Left ventricle myocardium inferior (tissue), 1 donor: ENCODE measurements at places on chromosomes 4 and X. TPM values are rescaled to one million over a fixed set of nuclear protein-coding genes. Genes with fewer than 3 reads are reported as not detected.

- no peak overlapping the region for H3K4me3 ChIP-seq
- peaks cover 6% of the 10 kb centered on the region for H3K4me1 ChIP-seq
- H3K27ac ChIP-seq, result no peak overlapping the region
- DNase-seq, result no peak
- no peaks in the 10 kb centered on the region for H3K27me3 ChIP-seq
Observed at GRCh38 chrX:49282647-49283011, 13.0 kb downstream of the PPP1R3F start.

DNA sequence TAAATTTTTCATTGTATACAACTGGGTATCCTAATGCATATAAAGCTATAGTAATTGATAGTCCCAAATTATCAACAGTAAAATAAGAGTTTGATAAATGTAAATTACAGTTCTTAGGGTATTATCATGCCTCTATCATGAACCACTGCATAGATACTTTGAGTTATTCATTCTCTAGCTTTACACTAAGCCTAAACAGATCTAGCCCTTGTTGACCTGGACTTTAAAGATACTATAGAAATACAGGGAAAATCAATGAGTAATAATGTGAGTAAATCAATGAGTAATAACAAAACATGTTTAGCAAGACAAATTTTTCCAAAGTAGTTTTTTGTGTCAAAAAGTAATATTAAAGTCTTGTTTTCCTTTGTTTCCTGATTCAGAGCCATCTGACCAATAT lies 228.4 kb downstream of the SCFD2 start:
- H3K27ac ChIP-seq, result no peak overlapping the region
- no peak for DNase-seq
- no peaks in the 10 kb centered on the region for H3K36me3 ChIP-seq
- H3K27me3 ChIP-seq, result no peaks in the 10 kb centered on the region

- no peak within 1 kb of the TSS for H3K27ac ChIP-seq
- DNase-seq, result peak; percentile 84
- peak within 1 kb of the TSS; percentile 62 for H3K4me3 ChIP-seq
- no peaks in the 10 kb centered on the region for H3K36me3 ChIP-seq
- peaks cover 71% of the 10 kb centered on the region for H3K4me1 ChIP-seq
- peaks cover 100% of the 10 kb centered on the region for H3K27me3 ChIP-seq
Observed at GRCh38 chr4:133148690-133149363, at the start of gene PCDH10. PCDH10 (plus strand) TSS chr4:133149294; CDS start chr4:133150141, 847 bp downstream.

CENPVL2 gene
- total RNA-seq, result not detected

CDX4 gene
- total RNA-seq, result not detected
